ENCODE measurements at places on chromosomes 3 and 15. TPM values are rescaled to one million over a fixed set of nuclear protein-coding genes. Genes with fewer than 3 reads are reported as not detected.

ACVR2B gene
- total RNA-seq = 1.9 TPM

LINGO1 gene
- not detected for total RNA-seq

MKRN3 gene
- total RNA-seq = not detected

CLK3 gene
- total RNA-seq = 66.3 TPM

GPD1L gene
- total RNA-seq = 21.3 TPM

CPLX3 gene
- total RNA-seq = not detected

SAMMSON gene
- not detected for total RNA-seq

CCRL2 gene
- total RNA-seq = 0.26 TPM

Data from bronchial epithelial cell (primary cell).